ENCODE measurements at places on chromosomes 7 and 10.

DNA sequence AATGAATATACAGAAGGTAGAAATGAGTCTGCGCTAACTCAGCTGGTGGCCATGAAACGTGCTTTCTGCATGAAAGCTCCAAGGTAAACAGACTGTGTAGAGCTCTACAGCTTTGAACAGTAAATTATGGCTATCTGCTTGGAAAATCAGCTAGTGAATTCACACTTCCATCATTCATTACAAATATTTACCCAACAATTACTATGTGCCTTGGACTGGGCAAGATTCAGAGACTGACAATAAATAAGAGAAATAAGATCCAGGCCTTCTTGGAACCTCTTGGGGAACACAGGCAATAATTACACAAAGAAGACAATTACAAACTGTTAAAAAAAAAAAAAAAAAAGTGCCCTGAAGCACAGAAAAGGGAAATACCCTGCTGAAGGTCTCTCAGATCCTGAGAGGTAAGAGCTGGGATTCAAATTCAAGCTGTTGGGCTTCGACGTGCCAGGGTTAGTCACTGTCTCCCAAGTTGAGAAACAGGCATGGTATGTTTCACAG, 15.8 kb downstream of the TSPAN12 start:
- no peak for DNase-seq

DNA sequence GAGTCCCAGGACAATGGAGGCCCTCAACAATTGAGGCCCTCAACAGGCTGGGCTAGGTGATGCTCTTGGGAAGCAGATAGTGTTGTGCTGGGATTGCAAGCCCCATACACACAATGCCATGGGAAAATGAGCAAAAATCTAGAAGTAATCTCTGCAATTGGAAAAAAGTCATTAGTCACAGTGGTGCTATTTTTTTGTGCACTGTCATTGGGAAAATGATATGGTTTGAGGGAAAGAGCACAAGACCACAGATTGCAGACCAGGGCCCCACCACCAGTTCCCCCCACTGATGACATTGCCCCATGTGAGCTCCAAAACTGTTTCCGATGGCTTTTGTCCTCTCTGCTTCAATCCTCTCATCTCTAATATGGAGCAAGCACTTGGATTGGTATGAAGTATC, 1.9 kb downstream of the KCTD7 start:
- no peak for DNase-seq

GRCh38 chr10:7388602-7389001, 22.2 kb downstream of the SFMBT2 start:
- DNase-seq = no peak

DNA sequence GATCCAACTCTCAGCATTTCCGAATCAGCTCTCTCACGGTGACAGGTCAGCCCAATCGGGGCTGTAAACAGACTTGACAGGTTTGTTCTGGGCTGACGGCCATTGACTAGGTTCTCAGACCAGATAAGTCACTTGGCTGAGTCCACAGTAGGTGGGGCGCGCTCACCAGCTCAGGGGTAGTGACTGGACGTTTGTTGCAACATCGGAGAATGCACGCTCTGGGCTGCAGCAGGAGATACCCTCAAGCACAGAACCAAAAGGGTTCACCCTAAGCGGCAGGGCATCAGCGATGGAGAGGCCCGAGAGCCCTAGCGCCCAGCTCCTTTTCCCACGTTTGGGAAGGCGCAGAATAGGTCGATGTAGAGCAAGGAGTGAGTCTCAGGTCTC, 1.8 kb downstream of the KLLN start:
- DNase-seq = no peak

DNA sequence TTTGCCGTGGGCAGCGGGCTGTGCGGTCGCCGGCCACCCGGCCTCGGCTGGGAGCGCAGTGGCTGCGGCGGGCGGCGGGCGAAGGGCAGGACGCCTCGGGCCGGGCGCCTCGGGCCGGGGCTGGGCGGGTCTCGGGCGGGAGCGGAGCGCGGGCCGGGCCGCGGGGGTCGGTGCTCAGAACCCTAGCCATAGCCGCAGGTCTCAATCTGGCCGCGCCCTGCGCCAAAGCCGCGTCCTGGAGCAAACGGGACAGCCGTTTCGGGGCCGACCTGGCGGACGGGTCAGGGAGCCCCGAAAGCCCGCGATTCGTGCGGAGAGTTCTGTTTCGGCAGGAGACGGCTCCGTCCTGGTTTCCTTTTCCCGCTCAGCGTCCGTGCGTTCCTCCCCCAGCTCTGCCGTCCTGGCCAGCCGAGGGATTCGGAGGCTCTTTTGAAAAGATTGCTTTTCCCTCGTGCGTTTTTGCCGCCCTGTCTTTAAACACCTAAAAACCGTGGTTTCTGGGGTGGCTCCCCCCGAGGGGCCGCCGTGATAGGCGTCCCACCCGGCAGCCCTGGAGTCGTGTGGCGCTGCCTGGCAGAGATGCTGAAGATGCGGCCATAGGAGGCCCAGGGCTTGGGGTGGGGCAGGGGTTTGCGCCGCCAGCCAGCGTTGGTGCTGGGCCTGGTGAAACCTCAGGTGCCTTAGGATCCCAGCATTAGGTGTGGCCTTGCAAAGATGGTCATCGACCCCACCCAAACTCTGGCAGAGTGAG, 727 bp downstream of the RET start:
- DNase-seq = no peak

DNA sequence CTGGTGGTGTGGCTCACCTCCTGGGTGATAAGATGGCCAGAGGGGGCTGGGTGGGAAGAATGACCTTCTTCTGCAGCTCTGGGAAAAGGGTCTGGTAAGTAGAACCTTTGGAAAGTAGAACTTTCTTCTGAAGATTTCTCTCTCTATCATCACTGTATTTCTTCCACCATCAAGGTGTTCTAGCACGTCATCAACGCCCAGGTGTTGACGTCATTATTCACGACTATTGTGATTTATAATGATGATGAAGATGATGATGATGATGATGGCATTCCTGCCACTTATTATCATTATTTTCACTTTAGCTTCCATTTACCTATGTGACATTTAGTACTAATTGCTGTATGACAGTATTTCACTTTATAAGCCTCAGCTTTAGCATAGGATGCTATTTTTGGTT, 525.6 kb upstream of the ADARB2 start:
- no peak for DNase-seq

- DNase-seq = no peak
These were observed 24.0 kb upstream of the A1CF start for GRCh38 chr10:50909334-50910014.

Measured in AG09309 (cell line).